ENCODE measurements at places on chromosomes 13 and 19.

DNA sequence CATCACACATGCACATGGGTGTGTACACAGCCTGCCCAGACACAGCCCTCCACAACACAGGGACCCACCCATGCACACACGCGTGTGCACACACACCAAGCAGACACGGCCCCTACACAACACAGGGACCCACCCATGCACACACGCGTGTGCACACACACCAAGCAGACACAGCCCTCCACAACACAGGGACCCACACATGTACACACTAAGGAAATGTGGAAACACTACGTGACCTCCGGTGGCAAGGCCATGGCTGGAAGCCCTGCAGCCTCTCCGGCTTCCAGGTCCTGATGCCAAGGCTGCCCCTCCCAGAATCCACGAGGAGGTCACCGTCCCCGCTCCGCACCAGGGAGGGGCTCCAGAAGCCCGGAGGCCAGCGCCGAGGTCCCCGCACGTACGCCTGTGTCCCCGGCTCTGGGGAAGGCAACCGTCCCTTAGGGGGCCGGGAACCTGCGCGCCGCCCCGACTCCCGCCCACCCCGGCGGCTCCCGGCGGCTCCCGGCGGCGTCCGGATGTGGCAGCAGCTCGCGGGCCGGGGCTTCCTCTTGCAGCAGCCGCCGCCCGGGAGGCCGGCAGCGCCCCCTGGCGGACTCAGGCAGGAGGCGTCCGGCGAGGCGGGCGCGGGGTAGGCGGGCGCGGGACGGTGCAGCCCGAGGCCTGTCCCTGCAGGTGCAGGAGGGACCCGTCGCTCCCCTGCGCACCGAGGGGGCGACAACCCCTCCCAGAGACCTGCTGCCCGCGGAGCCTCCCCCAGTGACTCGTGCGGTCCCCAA lies 29.8 kb upstream of the GRTP1 start:
- peak; percentile 59 for DNase-seq

GRCh38 chr13:87887459-87888123 lies 216.4 kb downstream of the SLITRK5 start:
- no peak for DNase-seq

DNA sequence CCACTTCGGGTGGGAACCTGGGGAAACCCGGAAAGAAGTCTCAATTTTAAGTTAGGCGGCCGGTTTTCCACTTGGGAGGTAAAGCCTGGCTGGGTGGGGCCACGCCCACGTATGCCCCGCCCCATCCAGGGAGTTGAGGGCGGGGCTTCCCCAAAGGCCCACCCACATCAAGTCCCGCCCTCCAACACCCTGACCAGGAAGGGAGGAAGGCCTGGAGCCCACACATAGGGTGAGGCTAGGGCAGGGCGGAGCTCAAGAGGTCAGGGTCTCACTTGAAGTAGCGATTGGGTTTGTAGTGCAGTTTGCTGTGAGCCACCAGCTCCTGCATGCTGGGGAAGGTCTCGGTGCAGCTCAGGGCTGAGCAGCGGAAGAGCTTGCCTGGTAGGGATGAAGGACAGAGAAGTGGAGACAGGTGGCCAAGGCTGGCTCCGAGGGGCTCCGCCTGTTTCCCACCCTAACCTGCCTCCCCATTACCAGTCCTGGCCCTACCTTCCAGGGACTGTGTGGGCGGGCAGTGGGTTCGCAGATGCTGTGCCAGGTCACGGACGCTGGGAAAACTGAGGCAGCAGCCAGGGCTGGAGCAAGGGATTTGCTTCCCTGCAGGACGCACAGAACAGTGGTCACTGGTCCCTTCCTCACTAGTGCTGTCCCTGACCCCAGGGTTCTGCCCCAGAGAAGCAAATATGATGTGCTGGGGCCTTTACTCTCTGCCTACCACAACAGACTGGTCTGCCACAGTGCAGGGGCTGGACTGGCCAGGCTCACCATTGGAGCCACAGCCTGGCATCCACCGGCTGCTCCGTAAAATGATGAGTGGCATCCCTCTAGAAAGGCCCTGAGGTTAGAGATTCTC lies 1.6 kb downstream of the ZNF414 start:
- peak; percentile 55 for DNase-seq

DNA sequence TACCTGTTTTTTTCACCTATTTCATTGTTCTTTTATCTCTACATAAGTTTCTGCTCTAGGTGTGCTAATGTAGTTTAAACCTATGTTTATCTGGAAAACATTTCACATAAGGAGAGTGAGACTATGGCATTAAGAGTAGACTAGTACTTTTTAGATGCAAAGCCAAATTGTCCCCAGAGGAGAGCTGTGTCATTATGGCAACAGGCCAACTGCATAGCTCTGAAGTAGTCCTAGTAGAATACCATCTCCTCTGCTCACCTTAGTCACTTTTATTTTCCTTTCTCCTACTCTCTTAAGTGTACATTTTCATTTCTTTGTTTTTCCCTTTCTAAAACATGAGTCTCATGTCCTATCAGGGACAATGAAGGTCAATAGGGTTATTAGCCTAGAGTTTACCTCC lies 123.1 kb downstream of the ITGBL1 start:
- no peak for DNase-seq

DNA sequence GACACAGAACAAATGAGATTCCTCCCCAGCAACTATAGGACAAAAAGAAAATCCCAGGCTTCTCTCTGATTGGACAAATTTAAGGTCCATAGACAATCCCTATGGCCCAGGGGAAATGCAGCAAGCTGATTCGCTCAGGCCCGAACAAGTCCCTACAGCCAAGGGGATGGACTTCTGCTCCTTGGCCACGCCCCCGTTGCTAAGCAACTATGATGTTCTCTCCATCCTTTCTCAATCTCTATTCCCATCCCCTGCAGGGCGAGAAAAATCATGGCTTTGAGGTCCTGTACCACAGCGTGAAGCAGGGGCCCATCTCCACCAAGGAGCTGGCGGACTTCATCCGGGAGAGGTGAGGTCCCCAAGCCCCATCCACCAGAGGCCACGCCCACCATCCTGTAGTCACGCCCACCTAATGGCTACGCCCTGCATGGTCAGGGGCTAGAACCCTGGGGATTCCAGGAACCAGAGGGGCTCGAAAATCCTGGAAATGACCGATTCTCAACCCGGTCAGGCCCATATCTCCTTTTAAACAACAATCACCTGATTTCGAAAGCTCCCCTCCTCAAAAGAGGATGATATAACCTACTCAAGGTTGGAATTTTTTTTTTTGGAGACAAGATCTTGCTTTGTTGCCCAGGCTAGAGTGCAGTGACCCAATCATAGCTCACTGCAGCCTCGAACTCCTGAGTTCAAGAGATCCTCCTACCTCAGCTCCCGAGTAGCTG lies 11.4 kb downstream of the FCHO1 start:
- peak; percentile 80 for DNase-seq

- DNase-seq, result no peak
Observed at GRCh38 chr19:3599776-3600187, 6.9 kb downstream of the TBXA2R start.

GRCh38 chr19:8569066-8569771 lies 8.0 kb downstream of the MYO1F start:
- DNase-seq, result peak; percentile 100

DNA sequence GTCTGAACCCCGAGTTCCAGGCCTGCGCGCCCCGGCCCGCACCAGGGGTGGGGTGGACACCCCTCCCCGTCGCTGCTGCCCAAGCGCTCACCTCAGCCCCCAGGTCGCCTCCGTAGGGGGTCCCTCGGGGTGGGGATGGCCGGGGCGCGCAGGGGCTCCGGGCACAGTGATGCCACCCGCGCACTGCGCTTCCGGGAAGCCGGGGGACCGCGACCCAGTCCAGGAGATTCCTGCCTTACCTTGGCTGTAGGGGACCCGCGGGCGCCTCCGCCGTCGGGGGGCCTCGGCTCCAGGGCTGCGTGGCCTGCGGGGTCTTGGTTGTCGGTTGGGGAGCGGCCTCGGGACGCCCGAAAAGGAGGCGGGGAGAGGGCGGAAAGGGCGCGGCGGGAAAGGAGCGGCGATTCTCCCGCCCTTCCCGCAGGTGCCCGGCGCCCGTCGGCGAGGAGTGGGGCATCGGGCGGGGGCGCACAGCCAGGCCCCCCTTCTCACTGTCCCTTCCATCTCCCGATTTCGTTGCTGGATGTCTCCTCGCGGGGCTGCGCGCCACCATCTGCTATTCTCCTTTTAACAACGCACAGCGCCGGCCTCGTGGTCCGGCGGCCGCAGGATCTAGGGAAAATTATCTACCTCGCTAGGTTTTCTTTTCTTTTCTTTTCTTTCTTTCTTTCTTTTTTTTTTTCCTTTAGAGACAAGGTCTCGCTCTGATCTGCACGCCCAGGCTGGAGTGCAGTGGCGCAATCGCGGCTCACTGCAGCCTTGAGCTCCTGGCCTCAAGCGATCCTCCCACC lies at the start of gene KEAP1:
TSS of gene KEAP1 (minus strand) at position 355 of the 788 bp plus-strand sequence. CDS start 3,323 bp downstream, outside the sequence.
- peak; percentile 73 for DNase-seq

DNA sequence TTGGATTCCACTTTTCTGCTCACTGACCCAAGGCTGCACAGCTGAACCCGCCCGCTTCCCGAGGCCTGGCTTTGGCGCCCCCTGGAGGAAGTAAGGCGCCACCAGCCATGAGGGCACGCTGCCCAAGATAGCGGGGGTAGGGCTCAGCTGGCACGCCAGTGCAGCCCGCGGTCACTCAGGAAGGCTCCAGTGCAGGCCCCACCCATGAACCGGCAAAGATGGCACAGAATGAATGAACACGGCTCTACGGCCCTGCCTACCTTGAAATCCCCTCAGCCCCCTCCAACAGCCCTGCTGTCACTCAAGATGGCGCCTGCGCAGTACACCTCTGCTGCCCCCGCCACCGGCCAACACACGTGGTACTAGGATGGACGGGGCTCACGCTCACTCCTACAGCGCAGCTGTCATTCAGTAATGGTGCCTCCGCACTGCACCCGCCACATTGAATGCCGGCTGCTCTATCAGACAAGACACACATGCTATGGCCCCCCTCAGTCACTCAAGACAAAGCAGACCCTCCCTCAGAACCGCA lies 3.0 kb downstream of the PEG3 start:
- no peak for DNase-seq

GRCh38 chr19:38678217-38678890 lies 30.9 kb downstream of the ACTN4 start:
- DNase-seq, result no peak

DNA sequence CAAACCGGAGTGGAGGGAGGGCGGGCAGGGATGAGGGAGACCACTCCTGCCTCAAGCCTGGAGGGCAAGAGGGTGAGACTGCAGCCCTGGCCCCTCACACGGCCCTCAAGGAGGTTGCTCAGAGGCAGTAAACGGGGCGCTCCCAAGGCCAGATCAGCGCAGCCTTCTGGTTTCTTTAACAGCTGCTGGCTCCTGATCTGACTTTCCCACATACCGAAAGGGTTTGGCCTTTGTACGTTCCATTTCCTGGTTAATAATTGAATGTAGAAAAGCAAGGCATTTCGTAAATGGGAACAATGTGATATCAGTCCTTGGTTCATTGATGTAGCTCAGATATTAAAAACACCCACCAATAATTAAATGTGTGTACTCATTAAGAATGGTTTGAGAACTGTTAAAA lies 71.5 kb downstream of the GGACT start:
- no peak for DNase-seq

DNA sequence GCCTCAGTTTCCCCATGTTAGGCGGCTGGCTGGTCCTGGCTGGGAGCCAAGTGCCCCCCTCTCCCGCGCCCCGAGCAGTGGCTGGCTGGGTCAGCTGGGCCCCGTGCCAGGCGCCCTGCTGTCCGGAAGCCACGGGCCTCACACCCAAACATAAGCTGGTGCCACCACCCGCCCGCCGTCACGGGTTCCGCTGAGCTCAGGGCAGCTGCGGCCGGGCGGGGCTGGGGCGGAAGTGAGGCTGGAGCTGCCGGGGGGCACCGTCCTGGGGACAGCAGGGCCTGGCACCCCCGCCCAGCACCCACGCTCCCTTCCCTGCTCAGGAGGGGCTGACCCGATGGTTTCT lies 19.3 kb downstream of the HCN2 start:
- DNase-seq, result peak; percentile 62

DNA sequence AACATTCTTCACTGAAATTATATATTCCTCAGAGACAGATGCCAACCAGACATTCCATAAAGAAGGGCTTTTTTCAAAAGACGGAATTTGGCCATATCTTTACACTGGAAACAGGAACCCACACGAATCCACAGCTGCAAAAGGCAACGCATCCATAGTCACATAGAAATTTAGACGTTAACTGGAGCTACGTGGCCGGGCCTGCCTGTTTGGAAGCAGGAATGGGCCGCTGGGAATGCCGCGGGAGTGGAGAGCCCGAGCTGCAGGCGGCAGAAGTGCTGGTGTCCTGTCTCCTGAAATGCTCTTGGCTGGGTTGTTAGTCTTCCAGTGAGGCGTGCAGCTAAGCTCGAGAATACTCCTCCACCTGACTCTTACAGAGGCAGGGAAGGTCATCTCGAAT lies 122.2 kb downstream of the KL start:
- DNase-seq, result no peak

DNA sequence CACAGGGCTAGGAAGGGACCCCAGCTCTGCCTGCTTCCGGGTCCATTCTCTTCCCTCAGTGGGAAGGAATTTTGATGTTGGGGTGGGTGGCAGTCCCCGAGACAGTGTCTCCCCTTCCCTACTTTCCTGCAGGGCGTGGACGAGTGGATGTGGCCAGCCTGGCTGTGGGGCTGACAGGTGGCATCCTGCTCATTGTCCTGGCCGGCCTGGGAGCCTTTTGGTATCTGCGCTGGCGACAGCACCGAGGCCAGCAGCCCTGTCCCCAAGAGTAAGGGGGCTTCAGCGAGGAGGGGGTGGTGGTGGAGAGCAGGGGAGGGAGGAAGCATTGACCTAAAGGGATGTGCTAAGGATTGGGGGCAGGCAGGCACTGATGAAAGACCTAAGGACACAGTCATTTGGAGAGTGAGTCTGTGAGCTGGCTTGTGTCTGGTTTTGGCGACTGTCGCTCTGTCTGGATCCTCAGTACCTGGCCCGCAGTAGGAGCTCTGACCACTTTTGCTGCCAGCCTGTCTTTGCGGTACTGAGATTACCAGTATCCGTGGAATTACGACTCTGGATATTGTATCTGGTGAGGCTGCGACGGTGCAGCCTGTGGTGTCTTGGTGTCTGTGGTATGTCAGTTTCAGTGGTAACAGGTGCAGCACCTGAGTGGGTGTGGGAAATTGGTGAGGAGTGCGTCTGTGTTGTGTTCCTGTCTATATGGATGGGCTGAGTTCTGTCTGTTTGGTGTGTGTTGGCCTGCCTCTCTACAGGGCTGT lies 2.4 kb upstream of the PRR12 start:
- no peak for DNase-seq
